Muscle of back (tissue), 13 donors: ENCODE measurements at places on chromosomes 7 and 10. TPM values are rescaled to one million over a fixed set of nuclear protein-coding genes. Genes with fewer than 3 reads are reported as not detected.

DNA sequence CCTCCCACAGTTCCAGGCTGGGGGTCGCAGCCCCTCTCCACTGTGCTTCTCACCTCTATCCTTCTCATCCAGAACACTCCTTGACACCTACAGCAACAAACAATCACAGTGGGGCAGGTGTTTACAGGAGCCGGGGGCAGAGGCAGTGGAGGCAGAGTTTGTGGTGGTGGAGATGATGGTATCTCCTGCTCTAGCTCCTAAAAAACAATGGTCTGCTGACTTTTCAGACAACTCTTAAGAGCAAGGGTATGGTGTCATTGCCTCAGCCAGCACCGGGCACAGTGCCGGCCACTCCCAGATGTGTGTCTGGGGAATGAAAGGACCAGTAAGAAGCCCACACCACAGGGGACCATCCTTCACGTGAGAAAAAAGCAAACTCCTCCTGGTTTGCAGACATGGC, 36.3 kb upstream of the ANTXRL start:
- DNase-seq, result no peak

- no peak for DNase-seq
Observed at GRCh38 chr7:28392289-28392688, 20.0 kb upstream of the CREB5 start.

DNA sequence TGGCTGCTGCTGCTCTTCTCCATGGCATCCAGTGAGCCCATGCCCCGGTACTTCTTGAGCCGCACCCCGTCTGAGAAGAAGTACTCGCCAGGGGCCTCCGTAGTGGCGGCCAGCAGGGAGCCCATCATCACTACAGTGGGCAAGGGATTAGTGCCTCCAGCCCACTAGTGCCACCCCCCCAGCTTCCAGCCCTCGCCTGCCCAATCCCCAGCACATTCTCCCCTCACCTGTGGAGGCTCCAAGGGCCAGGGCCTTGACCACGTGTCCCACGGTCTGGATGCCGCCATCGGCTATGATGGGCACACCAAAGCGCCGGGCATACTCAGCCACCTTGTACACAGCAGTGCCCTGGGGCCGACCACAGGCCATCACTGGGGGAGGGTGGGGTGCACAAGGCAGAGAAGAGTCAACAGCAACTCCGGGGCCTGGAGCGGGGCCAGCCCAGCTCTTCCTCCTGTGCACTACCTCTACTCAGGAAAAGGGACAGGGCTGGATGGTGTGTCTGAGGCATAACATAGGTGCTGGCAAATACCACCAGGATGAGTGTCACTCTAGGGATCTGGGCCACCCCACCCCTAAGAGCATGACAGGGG, 14.8 kb downstream of the IMPDH1 start:
- no peak for DNase-seq

GRCh38 chr7:121404348-121404747, 8.2 kb upstream of the FAM3C start:
- no peak for DNase-seq

- no peak for DNase-seq
Observed at GRCh38 chr10:24262929-24263590, 54.1 kb downstream of the KIAA1217 start.

- no peak for DNase-seq
Observed at GRCh38 chr10:47164800-47165128, 135.2 kb upstream of the GDF10 start.

DNA sequence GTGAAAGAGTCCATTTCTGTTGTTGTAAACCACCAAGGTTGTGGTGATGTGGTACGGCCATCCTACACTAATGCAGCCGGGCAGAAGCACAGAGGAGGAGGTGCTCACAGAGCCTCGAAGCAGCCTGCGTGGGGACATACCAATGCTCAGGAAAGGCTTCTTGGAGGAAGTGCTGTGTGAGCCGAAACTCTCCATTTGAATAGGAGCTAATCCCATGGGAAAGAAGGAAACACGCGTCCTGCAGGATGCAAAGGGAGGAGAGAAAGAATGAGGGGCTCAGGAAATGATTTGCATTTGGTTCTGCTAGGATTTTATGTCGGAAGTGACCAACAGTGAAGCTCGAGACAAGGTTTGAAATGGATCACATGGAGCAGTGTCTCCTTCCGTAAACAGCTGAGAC, 477.9 kb upstream of the ANKRD30A start:
- no peak for DNase-seq

DNA sequence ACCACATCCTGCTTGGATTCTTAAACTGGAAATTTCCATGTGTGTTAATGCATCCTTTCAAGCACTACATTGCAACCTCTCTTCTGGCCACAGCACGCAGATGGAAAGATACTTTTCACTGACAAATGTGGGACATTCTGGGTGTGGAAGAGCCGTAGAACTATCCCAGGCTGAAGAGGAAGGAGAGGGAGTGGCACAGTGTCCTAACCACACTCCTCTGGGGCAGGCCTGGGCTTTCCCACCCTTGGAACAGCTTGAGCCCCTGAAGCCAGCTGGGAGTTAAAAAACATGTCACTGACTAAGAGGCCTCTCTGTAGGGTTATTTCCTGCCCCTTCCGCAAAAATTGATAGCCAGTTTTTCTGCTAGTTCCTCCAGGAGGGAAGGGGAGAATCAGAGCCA, 34.0 kb upstream of the DNMBP start:
- DNase-seq, result no peak

- DNase-seq, result no peak
Observed at GRCh38 chr7:98831641-98832221, 38.1 kb downstream of the TMEM130 start.

DNA sequence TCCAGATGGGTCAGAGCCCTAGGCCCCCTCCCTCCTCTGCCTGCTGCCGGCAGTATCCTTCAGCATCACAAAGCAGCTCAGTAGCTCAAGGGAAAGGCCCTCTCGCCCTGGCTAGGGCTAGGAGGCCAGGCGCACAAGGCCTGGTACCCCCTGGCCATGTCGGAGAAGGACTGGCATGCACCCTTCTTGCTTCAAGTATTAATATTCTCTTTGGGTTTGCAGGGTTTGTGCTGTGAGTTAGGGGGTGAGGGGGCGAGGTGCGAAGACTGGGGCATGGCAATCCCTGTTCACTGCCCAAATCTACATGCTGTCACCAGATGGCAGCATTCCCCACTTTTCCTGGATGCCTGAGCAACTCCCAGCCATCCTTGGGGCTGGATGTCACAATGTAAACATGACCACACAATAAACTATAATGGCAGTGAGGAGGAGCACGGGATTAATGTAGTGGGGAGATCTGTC, 105.2 kb downstream of the NEURL1 start:
- DNase-seq, result peak; percentile 69

Gene HOXA6
- 6.4 TPM for polyA plus RNA-seq
